HTR-8/SVneo (cell line): ENCODE measurements at places on chromosomes 5 and 9.
A peak's percentile ranks its signal among the peaks of the same experiment; 100 is the strongest.

DNA sequence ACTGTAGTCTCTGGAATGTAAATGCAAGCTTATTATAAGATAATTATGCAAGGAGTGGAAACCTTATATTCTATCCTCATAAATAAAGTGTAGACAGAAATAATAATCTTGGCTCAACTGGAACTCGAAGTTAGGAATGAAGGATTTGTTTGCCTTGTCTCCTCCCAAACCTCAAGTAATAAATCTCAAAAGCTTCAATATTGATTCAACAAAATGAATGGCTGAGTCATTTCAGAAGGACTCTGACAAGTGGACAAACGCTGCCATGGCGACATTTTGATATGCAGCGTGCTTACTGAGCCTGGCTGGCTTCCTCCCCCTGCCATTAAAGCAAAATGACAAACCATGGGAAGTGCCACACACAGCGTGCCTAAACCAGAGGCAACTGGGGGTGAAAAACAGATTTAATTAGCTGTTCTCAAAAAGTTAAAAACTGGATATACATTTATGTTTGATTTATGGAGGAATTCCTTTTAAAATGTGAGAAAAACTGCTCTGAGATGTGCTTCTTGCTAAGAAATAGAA is 10.5 kb upstream of the ADGRV1 start:
- DNase-seq: peak; percentile 7

DNA sequence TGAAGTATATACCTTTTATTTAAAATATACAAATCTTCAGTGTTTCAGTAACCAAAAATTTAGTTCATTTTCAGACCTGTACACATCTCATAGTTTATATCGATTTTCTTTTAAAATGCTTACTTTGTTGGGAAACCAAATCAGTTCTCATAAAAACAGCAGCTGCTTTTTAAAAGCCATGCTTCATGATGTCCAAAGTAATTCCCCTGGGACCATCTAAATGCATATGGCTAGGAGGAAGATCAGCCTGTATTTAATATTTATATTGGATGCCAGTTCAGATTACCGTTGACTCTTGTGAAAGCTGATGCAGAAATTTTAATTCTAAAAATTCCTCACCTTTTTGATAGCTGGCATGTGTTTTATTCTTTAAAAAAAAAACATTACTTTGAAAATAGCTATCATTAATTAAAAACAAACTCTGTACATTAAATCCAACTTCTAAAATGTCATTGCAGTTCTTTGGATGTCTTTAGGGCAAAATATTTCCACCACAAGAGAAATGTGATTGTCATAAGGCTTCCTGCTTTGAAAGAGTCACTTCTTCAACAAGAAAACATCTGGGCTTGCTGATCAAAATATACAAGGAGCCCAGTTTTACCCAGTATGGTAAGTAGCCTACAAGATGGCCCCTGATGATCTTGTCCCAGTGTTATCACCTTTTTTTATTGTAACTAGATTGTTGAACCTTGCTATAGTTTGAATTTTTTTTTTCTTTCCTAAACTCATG is 1242.9 kb upstream of the CDH6 start:
- no peak for DNase-seq

DNA sequence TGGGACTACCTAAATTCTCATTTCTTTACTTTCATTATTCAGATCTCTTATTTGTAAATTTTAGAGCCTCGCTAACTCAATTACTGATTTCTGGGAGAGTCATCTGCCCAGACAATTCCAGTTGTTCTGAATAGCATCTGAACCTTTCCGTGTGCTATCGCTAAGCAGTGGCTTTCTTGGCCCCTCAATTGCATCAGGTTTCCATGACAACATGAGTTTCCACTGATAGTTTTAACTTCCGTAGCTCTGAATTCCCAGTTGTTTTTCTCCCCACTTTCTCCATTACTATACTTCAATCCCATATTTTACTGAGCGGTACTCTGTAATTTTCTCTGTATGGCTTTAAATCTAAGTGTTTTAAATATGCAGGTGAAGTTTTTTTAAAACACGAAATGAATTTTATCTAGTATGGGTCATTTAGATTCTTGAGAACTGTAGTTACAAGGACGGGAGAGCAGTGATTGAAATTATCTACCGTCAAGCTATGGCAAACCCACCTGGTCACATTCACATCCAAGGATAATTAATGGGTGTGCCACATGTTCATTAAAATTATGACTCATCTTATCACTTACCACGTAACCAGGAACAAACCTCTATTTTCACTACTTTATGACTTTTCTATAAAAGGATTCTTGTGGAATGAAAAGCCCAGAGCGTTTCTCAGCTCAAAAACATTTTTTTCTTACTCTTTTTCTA is 223.5 kb upstream of the PCSK5 start:
- no peak for DNase-seq

GRCh38 chr5:132385326-132386105 is 16.0 kb downstream of the SLC22A5 start:
- peak; percentile 73 for DNase-seq

- DNase-seq: no peak
Observed at GRCh38 chr5:10400411-10400810, 41.3 kb upstream of the ROPN1L start.

DNA sequence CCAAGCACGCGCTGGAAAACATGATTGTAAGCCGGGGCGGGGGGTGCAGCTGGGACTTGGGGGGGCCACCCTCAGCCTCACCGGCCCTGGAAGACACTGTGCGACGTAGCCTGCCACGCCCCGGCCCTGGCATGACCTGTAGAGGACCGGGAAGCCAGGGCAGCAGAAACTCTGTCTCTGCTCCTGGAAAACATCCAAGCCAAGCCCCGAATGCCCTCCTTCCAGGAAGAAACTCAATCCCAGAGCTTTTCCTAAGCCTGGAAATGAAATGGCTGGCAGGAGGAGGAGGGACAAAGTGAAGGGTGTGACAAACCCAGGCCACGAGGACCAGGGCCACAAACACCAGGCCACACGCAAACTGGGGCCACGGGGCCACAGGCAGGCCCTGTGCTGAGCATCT is 55.4 kb downstream of the KCNT1 start:
- no peak for DNase-seq

DNA sequence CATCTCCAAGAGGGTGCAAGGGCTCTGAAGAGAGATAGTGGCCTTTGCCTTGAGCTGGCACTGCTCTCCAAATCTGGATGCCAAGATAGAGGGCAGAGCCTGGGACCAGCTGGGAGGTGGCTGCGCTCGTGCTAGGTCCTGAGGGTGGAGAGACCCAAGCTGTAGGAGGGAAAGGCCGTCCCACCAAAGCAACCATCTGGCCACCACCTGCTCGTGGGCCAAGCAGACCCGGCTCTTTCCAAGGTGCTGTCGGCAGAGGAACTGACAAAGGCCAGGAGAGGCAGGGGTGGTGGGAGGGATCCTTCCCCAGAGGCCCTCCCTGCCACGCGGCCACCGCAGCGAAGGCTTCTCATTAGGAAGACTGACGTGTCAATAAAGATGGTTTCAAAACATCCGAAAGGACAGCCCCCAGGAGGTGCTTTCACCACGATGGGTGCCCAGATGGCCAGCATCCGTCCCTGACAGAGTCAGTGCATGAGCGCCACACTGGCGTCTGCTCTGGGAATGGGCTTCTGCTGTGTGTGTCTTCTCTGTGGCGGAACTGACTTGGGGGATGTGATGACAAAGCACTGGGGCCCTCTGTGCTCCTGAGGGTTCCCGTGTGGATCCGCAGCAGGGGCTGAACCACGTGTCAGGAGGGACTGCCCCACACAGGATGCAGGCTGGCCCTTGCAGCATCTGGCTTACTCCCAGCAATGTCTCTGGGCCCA is 213.5 kb downstream of the FANCC start:
- DNase-seq: no peak

- DNase-seq: no peak
Observed at GRCh38 chr9:3455717-3456116, 70.1 kb downstream of the RFX3 start.

- DNase-seq: no peak
Observed at GRCh38 chr5:106827061-106827460, 843.7 kb downstream of the EFNA5 start.

DNA sequence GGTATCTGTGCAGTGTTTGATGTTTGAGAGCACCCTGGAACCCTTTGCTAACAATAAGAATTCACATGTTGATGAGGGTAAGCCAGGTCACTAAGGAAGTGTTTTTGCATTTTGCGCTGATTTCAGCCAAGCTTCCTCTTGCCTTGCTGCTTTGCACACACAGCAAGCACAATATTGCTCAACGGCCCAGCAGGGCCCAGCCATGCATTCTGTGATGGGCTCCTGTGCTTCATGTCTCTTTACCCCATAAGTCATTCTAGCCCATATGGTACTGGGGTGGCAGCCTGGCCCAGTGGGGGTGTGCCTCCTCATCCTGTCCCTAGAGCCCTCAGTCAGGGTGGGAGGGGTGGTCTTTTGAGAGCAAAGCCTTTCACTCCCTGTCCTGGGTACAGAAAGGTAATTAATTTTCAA is 481.3 kb downstream of the GADD45G start:
- no peak for DNase-seq

DNA sequence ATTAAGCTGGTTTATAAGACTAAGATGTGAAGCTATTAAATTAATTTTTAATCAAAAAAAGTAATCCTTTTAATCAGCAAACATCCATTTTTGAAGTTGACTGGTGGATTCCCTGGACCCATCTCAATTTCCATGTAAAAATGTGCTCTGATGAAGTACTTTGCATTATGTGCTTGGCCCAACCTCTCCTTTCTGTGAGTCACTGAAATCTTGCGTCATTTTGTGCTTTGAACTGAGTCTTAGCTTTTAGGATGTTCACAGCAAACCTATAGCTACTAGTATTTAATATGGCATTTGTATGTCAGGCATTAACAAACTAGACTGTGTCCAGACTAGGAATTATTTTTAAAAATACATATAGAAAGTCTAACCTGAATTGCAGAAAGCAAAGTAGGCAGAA is 55.0 kb upstream of the CDH12 start:
- DNase-seq: no peak

- DNase-seq: no peak
Observed at GRCh38 chr9:72665421-72665820, 144.0 kb downstream of the TMC1 start.

DNA sequence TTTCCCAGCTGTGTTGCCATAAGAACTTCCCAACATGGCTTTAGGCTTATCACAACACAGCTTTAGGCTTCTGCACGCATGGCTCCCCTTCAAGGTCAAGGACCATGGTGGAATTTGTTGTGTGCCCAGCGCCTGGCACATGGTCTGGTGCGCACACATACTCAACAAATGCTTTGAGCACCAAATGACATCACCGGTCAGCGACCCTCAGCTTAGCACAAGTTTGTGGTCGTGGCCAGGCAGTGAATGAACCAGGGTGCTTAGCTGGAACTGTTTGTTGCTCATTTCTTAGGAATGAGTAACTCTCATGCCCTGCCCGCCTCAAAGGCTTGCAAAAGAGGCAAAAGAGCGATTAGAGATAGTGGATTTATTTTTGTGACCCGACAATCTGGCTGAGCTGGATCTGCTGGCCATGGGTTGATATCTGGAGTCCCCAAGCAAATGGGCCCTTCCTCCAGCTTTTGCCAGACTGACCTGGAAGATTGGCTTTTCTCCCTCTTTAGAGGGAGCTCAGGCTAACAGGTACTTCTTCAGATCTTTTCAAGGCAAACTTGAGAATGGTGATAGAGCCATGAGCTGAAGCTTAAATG is 58.9 kb downstream of the DAP start:
- DNase-seq: no peak

- no peak for DNase-seq
Observed at GRCh38 chr9:108897324-108898096, 35.4 kb downstream of the ACTL7A start.

DNA sequence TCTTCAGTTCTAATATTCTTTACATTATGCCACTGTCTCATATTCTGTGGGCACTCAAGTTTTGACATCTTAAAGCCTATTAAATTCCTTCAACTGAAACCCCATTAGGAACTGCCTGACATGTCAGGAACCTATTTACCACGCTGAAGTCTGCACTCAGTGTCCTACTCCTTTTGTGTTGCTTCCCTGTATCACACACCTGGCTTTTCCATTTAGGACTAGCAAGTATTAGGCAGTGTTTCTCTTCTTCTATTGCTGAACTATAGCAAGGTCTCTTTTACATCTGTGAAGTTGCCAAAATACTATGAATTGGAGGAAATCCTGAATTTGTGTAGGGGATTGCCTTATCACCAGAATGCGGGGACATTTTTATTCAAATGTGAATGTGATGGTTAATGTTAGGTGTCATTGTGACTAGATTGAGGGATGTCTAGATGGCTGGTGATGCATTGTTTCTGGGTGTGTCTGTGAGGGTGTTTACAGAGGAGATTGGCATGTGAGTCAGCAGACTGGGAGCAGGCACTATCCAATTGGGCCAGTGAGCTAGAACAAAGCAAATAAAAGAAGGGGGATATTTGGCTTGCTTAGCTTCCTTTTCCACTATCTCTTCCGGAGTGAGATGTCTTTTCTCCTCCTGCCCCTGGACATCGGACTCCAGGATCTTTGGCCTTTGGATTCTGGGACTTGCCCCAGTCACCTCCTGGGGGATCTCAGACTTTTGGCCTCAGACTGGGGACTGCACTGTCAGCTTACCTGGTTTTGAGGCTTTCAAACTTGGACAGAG is 21.2 kb upstream of the VCAN start:
- no peak for DNase-seq

GRCh38 chr9:124478354-124478753 is 28.1 kb downstream of the ADGRD2 start:
- no peak for DNase-seq
